ENCODE measurements at places on chromosomes 2 and 18.

DNA sequence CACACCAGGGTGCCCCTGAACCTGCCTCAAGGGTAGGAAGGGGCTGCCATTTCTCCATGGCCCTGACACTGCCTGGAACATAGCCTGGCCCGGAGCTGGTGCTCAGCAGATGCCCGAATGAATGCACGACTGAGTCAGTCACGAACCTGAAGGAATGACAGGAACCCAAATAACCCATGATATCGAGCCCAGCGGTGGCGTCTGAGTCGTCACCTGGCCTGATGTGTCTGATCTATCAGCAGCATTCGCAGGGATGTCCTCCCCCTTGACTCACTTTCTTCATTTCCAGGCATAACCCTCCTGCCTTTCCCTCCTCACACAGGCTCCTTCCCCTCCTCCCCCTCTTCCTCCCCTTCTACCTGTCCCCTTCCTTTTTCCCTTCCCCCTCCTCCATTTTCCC, 52.1 kb upstream of the SMAD7 start:
- no peak for DNase-seq

DNA sequence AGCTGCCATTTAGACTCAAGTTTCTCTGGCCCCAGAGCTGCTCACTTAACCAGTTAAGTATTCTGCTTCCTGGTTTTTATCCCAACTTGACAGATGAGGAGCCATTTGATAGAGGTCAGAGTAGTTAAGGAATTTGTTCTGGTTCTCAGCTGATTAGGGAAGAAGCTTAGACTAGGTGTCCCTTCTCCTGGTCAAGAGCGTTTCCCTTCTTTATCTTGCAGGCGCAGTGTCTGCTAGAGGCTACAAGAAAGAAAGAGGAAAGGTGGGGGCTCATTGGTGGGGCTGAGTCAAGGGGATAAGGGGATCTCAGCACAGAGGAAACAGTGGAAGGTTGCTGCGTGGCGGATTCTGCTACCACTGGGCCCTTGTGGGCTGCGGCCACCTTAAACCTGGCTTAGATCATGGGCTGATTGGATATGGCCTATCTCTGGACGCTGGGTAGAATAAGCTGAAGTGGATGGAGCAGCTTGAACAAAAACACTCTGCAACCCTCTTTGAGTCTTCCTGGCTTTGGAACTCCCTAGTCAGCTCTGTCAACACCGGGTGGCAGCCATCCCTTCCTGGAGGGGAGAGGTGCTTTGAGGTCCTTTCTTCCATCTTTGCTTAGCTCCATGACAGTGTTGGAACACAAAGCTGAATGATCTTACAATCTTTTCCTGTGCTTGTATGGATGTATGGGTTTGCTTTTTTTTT, 70.8 kb downstream of the QPCT start:
- no peak for DNase-seq

DNA sequence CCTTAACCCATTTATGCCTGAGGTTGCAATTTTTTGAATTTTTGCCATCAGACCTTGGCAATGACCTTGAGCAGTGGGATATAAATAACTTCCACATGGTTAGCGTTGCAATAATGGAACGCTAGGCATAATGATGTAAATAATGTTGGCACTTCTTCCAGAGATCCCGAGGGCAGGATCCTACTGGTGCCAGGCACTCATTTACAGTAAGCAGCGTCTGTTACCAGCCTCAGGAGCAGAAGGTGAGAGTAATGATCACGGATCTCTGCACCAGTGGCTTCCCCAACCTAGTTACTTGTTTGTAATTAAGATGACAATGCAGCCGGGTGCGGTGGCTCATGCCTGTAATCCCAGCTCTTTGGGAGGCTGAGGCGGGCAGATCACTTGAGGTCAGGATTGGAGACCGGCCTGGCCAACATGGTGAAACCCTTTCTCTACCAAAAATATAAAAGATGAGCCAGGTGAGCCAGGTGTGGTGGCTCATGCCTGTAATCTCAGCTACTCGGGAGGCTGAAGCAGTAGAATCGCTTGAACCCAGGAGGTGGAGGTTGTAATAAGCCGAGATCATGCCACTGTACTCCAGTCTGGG, 41.9 kb downstream of the CPO start:
- no peak for DNase-seq

DNA sequence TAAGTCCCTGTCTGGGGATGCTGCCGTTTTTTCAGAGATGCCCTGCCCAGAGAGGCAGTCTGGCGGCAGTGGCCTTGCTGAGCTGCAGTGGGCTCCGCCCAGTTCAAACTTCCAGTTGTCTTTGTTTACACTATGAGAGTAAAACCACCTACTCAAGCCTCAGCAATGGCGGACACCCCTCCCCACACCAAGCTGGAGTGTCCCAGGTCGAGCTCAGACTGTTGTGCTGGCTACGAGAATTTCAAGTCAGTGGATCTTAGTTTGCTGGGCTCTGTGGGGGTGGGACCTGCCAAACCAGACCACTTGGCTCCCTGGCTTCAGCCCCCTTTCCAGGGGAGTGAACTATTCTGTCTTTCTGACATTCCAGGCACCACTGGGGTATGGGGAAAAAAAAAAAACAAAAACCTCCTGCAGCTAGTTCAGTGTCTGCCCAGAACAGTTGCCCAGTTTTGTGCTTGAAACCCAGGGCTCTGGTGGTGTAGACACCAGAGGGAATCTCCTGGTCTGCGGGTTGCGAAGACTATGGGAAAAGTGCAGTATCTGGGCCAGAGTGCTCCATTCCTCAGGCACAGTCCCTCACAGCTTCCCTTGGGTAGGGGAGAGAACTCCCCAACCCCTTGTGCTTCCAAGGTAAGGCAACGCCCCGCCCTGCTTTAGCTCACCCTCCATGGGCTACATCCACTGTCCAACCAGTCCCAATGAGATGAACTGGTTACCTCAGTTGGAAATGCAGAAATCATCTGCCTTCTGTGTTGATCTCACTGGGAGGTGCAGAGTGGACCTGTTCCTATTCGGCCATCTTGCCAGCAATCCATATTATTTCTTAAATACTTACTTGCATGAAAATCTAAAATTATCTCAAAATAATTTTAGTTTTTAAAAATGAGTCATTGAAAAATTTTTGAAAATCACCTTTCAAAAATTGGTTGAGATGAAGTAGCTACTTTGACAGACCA, 338.0 kb downstream of the OSR1 start:
- no peak for DNase-seq

DNA sequence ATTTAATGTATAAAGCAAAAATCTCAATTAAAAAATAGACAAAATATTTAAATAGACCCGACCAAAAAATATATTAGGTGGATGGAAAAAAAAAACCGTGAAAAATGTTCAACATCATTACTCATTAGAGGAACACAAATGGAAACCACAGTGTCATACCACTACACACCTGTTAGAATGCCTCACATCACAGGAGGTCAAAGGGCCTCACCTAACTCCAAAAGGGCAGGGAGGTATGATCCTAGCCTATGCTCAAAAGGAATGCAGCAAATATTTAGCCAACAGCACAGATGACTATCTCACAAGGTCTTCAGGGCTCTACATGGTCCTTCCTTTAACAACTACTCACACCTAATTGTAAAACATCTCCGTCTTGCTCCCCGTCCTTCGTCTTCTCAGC, 185.5 kb upstream of the SETBP1 start:
- no peak for DNase-seq

DNA sequence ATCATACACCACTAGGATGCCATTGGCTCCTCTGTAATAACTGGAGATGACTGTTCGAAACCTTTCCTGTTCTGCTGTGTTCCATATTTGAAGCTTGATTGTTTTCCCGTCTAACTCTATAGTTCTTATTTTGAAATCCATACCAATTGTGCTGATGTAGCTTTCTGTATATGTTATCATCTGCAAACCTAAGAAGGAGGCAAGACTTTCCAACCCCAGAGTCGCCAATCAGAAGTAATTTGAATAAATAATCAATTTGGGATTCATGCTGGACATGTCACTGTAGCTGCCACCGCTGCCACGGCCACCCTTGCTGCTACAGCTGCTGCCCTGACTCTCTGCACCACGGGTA, 20.7 kb downstream of the STAT1 start:
- DNase-seq = no peak

GRCh38 chr2:46012618-46013240, 284.5 kb upstream of the EPAS1 start:
- no peak for DNase-seq

- DNase-seq = no peak
Measured at GRCh38 chr2:120860579-120860922, 124.9 kb downstream of the GLI2 start.

GRCh38 chr2:152022090-152022489, 76.8 kb downstream of the CACNB4 start:
- no peak for DNase-seq

DNA sequence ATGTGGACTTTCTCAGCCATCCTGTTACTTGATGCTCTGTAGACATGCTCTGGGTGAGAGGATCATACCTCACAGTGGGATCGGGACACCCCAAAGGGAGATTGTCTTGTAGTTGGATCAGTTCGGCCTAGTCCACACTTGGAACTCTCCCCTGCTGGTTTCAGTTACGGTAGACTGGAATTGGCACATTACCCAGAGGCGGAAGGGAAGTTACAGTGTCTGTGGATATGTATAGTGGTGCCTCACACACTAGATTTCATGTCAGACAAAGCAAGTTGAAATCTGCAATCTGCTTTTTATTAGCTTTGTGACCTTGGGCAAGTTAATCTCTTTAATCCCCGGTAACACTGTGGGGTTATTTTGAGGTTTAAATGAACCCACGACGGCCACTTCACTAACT, 16.2 kb upstream of the CTAGE1 start:
- no peak for DNase-seq

DNA sequence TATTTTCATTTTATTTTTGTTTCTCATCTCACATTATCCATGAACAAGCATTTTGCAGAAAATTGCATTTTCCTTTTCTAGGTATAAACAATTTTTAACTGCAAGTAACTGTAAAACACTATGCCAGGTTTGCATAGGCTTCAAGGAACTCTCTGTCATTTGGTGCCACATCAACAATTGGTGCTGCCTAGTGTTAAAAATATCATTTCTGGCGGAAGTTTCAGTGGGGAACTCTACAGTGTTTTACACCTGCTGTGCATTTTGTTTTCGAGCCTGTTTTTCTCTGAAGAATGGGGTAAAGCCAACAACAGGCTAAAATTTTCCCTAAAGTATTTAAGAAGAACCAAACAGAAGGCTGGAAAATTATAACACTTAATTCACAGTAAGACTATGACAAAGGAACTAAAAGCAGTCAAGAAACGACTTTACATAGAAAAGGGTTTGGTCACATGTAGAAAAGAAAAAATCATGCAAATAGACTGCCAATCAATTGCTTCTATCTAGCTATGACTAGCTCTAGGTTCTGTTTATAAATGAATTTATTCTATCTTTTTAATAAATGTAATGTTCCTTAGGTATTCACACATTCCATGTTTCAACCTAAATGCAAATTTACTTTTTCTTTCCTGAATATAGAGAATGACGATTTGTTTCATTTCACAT, 21.4 kb upstream of the FRZB start:
- no peak for DNase-seq

DNA sequence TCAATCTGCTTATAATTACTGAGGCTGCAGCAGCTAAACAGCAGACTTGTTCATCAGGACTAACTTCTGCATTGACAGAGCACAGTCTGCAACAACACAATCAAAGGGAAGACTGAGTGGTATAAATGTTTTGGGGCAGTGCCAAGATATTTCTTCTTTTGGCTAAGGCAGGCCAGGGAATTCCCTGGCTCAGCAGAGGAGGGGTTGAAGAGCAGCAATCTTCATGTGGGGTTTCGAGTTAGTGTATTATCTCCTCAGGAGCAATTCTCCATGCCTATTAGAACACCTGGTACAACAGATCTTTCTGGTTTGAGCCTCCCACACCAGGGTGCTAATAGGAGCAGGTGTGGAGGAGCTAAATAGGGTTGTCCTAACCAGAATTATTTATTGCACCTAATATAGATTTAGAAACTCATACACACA, 103.0 kb upstream of the STK17B start:
- DNase-seq = no peak

DNA sequence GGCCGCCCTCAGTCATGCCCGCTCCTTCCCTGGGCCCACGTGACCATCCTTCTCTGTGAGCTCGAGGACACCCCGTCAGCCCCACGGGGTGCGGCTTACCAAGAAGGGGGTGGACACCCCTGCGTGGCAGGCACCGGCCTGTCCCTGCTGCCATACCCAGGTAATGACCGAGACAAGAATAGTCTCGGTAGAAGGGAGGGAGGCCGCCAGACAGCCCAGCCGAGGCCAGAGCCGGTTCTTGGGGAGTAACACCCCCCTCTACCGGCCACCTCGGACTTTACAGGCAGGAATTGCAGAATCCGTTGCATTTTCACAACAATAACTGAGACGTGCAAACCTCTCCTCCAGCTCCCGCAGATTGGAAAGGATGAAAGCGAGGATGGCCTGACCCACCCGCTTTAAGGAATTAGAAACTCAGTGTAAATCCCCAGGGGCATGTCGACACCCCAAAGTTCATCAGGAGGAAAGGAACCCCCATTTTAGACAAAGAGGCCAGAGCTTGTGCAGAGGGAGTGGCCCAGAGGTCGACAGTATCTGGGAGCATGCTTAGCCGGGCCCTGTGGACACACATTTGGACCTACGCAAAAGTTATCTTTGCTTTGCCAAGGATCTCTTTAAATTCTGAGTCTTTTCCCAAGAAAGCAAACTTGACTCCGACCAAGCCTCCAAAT, 60.1 kb upstream of the GLI2 start:
- DNase-seq = peak; percentile 82

- DNase-seq = no peak
Measured at GRCh38 chr2:39306626-39307025, 62.9 kb upstream of the CDKL4 start.

GRCh38 chr18:1455605-1456004, 550.9 kb downstream of the ADCYAP1 start:
- DNase-seq = no peak

- DNase-seq = no peak
Measured at GRCh38 chr18:62346333-62347088, 21.4 kb downstream of the TNFRSF11A start.

GRCh38 chr2:22377268-22377667, 1007.7 kb upstream of the KLHL29 start:
- DNase-seq = peak; percentile 45

DNA sequence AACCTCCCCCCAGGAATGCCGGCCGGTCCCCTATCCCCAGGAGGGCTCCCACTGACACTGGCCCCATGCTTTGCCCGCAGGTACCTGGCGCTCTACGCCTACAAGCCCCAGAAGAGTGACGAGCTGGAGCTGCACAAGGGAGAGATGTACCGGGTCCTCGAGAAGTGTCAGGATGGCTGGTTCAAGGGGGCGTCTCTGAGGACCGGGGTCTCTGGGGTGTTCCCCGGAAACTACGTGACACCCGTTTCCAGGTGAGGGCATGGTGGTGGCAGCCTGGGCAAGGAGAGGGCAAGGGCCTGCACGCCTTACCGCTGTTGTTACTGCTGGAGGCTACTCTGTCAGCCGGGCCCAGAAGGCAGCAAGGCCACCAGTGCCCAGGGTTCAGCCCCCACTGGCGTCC, 181.3 kb downstream of the SEPTIN10 start:
- no peak for DNase-seq

All from ecto neural progenitor cell (in vitro differentiated cells).